Kidney tubule cell (primary cell): ENCODE measurements at places on chromosomes 7 and 10.

GRCh38 chr7:824081-824480 lies 8.2 kb upstream of the SUN1 start:
- DNase-seq = no peak

- DNase-seq = no peak
Measured at GRCh38 chr10:131727560-131727959, 173.2 kb upstream of the PPP2R2D start.

GRCh38 chr7:154942691-154943090 lies 60.2 kb downstream of the PAXIP1 start:
- DNase-seq = no peak

- DNase-seq = no peak
Measured at GRCh38 chr10:128286141-128286761, 160.0 kb upstream of the MKI67 start.

DNA sequence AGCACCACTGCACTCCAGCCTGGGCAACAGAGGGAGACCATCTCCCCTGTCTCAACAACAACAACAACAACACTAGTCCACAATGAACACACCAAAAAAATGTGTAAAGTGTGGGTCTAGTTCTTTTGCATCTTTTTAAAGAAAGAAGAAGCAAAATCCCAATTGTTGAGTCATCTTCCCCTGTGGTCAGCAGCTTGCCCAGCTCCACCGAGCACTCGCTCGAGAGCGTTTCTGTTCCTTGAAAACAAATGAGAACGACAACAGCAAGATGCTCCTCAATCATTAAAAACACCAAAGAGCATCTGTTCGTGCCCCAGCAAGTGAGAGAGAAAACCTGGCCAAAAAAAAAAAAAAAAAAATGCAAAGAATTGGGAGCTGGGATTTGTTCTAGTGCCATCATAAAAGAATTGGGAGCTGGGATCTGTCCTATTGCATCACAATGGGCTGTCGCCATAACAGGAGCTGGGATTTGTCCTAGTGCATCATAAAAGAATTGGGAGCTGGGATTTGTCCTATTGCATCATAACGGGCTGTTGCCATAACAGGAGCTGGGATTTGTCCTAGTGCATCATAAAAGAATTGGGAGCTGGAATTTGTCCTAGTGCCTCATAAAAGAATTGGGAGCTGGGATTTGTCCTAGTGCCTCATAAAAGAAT lies 118.1 kb downstream of the PTPRN2 start:
- no peak for DNase-seq

DNA sequence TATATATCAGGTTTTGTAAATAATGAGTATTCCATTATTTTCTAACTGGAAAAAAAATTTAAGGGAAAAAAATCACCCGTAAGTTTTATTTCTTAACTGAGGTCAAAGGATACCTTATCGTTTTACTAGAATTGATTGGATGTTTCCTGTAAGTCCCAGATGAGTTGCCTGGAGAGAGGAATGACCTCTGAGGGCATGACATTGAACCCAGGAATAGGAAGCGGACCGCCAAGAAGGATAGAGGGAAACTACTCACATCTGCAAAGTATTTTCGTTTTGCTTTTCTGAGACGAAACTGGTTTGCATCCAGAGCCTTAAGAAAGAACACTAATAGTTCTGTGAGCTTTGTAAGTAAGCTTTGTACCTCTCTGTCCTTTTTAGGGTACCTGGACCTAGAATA lies 17.4 kb downstream of the RABGEF1 start:
- DNase-seq = no peak

DNA sequence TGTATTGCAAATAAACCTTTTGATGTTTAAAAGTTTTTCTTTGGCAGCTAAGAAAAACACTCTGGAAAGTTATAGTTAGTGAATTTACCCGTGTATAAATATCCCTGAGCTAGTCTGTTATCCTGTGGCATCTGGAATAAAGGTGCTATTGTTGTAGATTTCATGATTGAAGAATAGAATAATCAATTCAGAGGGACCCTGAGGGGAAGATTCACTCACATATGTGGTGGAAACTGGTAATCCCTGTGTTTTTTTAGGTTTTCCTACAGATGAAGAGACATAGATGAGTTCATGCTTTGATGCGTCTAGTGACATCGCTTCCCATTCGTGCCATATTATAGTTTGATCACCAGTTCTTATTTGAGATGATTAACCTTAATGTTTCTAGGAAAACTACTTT lies 164.6 kb downstream of the TWIST1 start:
- DNase-seq = no peak

- DNase-seq = no peak
Measured at GRCh38 chr10:24690961-24691512, 32.6 kb downstream of the ARHGAP21 start.

DNA sequence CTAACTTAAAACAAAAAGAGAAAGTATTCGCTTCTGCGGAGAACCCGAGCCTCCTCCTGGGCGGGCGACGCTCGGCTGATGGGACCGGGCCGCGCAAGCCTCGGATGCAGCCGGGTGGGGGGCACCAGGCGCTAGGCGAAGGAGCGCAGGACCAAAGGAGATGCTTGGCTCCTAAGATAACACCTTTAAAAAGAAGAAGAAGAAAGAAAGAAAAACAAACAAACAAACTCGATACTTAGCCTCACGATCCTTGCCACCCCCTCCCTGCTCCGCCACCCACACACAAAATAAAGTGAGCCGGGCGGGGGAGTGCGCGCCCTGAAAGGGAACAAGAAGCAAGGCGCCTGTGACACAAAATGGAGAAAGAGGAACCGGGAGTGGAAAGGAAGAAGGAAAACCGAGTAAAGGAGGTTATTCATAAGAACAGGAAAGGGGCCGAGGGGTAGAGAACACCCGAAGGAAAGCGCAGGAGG lies 34.0 kb upstream of the EBLN1 start:
- peak; percentile 58 for DNase-seq

- no peak for DNase-seq
Measured at GRCh38 chr10:3960496-3960895, 175.5 kb upstream of the KLF6 start.

DNA sequence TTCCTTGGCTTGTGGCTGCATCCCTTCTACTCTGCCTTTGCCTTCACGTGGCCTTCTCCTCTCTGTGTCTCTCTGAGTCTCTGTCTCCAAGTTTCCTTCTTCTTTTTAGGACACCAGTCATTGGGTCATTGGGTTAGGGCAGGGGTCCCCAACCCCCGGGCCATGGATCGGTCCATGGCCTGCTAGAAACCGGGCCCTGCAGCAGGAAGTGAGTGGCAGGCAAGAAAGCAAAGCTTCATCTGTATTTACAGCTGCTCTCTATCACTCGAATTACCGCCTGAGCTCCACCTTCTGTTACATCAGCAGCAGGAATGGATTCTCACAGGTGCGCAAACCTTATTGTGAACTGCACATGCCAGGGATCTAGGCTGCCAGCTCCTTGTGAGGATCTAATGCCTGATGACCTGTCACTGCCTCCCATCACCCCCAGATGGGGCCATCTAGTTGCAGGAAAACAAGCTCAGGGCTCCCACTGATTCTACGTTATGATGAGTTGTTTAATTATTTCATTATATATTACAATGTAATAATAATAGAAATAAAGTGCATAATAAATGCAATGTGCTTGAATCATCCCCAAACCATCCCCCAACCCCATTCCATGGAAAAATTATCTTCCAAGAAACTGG lies 47.9 kb upstream of the DOCK1 start:
- DNase-seq = no peak

DNA sequence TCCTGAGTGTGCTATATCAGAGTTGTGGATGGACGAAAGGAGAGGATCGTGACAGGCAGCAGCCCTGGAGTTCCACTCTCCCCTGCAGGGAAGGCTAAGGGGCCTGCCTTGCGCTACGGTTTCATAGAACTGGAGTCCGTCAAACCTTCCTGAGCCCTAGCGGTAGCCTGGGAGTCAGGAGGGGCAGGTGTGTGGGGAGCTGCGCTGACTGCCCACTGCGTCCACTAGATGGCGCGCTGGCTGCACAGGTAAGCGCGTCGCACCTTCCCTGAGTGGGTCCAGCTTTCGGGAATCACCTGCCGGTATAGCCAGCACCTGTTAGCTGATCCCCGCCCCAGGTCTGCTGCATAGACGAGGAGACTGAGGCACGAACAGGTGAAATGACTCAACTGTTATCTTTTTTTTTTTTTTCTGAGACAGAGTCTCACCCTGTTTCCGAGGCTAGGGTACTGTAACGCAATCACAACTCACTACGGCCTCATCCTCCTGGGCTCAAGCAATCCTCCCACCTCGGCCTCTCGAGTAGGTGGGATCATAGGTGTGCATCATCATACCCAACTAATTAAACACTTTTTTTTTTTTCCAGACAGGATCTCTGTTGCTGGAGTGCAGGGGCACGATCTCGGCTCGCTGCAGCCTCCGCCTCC lies 20.2 kb upstream of the BAIAP2L1 start:
- peak; percentile 86 for DNase-seq

- DNase-seq = no peak
Measured at GRCh38 chr10:123496375-123496774, 169.8 kb upstream of the GPR26 start.

- no peak for DNase-seq
Measured at GRCh38 chr7:28006491-28006890, 174.1 kb downstream of the JAZF1 start.

- DNase-seq = peak; percentile 29
Measured at GRCh38 chr7:105473163-105473562, 48.9 kb downstream of the PUS7 start.

- no peak for DNase-seq
Measured at GRCh38 chr10:116706281-116706680, 36.1 kb downstream of the HSPA12A start.

GRCh38 chr7:24825931-24826661 lies 68.8 kb upstream of the GSDME start:
- peak; percentile 87 for DNase-seq

DNA sequence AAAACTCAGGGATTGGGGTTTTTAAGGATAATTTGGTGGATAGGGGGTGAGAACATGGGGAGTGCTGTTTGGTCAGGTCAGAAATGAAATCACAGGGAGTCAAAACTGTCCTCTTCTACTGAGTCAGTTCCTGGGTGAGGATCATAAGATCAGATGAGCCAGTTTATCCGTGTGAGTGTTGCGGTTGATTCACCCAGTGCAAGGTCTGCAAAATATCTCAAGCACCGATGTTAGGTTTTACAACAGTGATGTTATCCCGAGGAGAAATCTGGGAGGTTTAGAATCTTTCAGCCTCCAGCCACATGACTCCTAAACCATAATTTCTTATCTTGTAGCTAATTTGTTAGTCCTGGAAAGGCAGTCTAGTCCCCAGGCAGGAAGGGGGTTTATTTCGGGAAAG lies 31.7 kb upstream of the AGR2 start:
- DNase-seq = no peak

DNA sequence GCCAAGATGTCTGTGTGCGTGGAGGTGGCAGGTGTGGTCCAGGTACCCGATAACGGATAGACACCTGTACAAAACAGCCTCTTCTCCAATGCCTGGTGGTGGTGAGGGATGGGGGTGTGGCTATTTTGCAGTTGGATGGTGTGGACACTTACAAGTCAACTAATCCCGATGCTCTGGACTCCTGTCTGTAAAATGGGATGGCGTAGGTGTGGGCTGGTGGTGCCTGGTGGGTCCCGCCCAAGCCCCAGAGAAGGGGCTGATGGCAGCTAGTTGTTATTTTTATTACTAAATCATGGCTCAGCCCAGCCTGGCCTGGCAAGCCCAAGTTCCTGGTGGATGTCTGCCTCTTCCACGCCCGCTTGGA lies 22.3 kb downstream of the GTF2IRD1 start:
- DNase-seq = no peak

GRCh38 chr10:105535478-105535877 lies 894.4 kb downstream of the SORCS3 start:
- no peak for DNase-seq

DNA sequence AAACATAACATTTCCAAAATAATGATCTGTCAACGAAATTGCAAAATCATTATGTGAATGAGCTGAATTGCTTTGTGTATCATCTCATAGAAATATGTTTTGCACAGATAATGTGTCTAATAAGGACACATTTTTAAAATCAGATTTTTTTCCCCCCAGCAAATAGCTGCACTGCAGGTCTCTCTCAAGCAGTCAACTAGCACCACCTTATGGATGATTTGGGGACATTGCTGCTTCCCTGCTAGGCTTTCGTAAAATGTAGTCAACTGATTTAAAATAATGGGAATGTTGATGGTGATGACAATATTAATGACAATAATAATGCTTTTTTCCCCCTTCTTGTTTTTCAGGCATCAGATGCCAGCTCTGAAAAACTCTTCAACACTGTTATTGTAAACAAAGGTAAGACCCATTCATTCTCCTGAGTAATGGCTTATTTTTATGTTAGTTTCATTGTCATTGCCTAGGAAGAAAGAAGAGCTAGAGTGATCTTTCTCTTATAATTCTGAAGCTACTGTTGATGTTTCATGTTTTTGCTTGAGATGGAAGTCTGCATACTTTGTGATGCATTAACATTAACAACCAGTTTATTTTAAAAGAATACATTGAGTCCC lies 433.6 kb upstream of the GALNT17 start:
- DNase-seq = peak; percentile 66

DNA sequence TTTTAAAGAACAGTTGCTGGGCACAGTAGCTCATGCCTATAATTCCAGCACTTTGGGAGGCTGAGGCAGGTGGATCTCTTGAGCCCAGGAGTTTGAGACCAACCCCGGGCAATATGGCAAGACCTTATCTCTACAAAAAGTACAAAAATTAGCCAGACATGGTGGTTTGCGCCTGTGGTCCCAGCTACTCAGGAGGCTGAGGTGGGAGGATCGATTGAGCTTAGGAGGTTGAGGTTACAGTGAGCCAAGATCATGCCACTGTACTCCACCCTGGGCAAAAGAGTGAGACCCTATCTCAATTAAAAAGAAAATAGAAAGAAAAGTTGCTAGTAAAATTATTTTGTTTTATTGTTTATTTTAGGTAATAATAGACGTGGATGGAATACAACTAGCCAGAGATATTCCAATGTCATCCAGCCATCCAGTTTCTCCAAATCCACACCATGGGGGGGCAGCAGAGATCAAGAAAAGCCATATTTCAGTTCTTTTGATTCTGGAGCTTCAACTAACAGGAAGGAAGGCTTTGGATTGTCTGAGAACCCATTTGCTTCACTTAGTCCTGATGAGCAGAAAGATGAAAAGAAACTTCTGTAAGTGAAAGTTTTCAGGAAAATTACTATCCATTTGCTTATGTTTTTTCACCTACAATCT lies 3.0 kb downstream of the NUP42 start:
- DNase-seq = peak; percentile 57

- no peak for DNase-seq
Measured at GRCh38 chr10:34168439-34168838, 646.7 kb downstream of the PARD3 start.

DNA sequence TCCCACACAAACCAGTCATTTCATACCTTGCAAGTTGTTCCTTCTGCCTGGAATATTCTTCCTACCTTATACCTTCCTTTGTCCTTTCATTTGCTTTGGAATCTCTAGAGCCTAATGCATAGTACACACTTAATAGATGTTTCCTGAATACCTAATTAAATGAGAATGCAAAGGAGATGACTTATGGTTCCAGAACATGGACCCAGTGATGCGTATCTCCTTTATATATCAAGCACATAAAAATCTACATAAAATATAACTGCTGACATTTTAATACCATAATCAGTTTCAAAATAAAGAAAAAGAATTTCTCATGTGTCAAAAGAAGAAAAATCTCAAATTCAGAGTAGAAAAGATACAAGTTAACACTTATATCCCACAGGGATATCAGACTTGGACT lies 110.6 kb upstream of the ASAH2 start:
- peak; percentile 21 for DNase-seq

- peak; percentile 13 for DNase-seq
Measured at GRCh38 chr10:28496481-28496961, 36.4 kb upstream of the WAC start.
